GM12891 (cell line): ENCODE measurements at places on chromosomes 5 and 9.

GRCh38 chr5:143119291-143119769, 284.2 kb downstream of the NR3C1 start:
- DNase-seq: no peak

- no peak for DNase-seq
These were observed 104.8 kb upstream of the CD180 start for GRCh38 chr5:67301285-67301903.

- no peak for DNase-seq
These were observed 124.7 kb upstream of the VLDLR start for GRCh38 chr9:2496934-2497333.

DNA sequence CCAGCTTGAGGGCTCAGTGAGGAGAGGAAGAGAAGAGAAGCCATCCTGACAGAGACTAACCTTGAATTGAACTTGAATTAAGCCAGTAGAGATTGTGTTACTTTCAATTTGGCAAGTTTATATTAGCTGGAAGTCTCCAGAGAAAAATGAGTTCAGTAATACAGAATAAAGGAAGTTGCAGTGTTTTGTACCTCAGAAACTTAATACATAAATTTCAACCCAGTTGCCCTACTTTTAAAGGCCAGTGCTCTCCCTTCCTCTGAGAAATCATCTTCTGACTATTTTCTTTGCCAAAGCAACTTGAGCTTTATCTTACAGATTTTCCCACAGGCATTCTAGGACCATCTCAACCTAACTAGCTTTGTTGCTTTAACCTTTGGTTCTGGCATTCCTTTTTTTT, 231.0 kb upstream of the GAS1 start:
- DNase-seq: no peak

DNA sequence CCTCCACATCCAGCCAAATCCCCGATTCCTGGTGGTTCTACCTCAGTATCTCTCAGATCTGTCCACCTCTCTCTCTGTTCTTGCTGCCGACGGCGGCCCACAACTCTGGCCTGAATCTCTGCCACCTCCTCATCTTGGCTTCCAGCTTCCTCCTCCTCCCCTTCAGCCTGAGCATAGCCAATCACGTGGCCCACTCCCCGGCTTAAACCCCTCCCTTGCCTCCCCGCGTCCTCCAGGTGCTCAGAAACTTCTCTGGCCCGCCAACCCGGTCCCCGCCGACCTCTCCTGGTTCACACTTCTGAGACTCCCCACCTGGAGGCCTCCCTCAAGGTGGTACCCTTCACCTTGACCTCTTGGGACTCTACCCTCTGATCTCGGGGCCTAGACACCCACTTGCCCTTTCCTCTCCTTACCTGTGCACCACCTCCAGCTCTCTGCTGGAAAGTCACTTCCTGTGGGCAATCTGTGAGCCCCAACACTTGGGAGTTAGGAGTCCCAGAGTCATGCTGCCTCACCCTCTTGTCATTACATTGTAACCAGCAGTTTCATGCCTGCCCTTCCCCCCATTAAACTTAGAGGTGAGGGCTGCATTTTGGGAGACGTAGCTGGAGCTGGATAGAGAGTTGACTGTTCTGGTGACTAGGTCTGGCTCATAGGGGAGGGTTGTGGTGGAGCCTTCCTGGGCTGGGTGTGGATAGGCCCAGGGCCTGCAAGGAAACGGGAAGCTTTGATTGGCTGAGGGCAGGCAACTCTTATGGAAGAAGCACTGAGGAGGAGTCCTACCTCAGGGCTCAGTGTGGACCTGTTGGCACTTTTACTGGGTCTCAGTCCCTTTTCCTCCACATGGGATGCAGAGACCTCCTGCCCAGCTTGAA, 4.5 kb upstream of the SET start:
- no peak for DNase-seq

- no peak for DNase-seq
These were observed 627.7 kb downstream of the CCDC171 start for GRCh38 chr9:16180546-16180945.

- DNase-seq: no peak
These were observed 360.1 kb upstream of the C9orf72 start for GRCh38 chr9:27933210-27934025.

DNA sequence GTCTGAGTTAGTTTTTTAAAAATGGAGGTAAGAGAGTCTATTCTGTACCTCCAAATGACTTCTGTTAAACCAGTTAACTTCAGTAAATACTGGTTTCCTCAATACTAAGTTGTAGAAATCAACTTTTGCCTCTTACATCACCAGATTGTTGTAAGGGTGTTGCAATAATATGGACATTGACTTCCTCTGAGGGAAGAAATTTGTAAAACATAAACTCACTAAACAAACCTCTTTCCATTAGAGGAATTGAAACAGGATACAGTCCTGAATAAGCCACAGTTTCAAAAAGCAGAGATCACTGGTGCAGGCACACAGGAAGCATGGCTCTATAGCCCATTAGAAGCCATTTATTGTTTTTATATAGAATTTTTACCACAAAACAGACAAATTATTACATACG, 32.7 kb upstream of the SLCO6A1 start:
- DNase-seq: no peak

DNA sequence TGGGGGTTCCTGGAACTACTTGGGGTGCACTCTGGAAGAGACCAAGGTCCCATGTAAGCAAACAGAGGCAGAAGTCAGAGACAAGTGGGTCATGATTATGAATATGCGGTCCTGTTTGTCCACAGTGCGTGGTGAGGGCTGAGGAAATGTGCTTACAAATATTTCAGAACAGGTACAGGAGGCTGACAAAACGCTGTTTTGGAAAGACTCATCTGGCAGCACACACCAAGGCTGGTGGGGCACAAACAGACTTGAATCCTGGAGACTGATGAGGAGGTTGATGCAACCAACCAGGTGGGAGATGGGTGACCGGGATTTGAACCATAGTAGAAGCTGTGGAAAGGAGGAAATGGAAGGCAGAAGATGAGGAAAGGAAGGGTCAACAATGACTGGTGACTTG, 83.8 kb downstream of the ADRB2 start:
- no peak for DNase-seq

DNA sequence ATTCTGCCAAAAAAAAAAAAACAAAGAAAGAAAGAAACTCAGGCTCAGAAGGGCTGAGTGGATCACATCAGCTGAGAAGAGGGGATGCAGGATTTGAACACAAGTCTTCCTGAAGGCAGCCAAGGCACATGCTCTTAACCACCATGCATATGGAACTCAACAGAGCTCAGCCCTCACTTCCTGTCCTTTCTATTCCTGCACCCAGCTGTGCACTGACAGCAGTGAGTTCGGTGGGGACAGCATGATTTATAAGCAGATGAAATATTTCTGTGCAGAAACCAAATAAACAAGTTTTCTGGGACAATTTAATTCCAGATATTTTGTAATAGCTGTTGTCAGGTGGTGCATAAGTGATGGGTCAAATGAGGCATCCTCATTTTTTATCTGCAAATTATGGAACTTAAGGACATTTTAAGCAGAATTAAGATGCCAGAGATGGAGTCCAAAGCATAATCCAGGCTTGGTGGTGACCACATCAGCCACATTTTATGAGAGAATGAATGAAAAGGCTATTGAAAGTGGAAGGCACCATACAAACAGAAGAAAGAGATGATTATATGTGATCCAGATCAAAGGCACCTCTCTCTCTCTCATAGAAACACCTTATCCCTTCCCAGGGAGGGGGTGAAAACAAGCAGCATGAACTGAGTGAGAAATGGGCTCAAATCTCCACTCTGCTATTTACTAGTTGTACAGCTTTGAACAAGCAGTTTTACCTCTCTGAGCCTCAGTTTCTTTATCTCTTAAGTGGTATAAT, 303.6 kb upstream of the MSX2 start:
- no peak for DNase-seq

- DNase-seq: no peak
These were observed 17.9 kb downstream of the STRBP start for GRCh38 chr9:123250504-123250903.

GRCh38 chr9:134193912-134194535, 29.7 kb upstream of the RNU6ATAC start:
- no peak for DNase-seq

GRCh38 chr9:136784249-136784996, 6.7 kb upstream of the TMEM141 start:
- no peak for DNase-seq

DNA sequence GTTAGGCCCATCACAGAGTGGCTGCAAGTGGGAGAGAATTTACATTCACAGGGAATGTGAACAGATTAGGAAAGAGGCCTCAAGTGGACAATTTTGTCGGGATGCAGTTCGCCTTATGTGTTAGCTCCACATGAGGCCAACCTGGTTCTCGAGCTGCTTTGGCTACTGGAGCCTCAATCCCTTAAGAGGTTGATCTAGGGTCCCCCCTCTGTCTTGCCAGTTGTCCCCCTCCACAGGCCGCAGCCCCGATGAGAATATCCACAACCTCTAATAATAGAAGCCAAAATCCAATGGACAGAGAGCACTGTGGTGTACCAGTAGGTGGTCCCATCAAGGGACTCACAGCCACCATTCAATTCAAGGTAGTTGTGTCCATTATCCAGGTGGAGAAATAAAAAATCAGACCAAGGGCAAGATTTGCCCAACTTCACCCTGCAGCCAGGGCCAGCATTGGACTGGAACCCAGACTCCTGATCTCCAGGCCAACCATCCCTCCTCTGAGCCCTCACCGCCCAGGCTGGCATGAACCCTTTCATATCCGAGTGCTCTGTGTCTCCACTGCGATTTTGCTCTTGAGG, 1.7 kb upstream of the COL15A1 start:
- DNase-seq: no peak

- DNase-seq: no peak
These were observed 11.2 kb downstream of the CTNNAL1 start for GRCh38 chr9:109002141-109002540.

- DNase-seq: no peak
These were observed 89.9 kb downstream of the SEMA5A start for GRCh38 chr5:9455826-9456434.

DNA sequence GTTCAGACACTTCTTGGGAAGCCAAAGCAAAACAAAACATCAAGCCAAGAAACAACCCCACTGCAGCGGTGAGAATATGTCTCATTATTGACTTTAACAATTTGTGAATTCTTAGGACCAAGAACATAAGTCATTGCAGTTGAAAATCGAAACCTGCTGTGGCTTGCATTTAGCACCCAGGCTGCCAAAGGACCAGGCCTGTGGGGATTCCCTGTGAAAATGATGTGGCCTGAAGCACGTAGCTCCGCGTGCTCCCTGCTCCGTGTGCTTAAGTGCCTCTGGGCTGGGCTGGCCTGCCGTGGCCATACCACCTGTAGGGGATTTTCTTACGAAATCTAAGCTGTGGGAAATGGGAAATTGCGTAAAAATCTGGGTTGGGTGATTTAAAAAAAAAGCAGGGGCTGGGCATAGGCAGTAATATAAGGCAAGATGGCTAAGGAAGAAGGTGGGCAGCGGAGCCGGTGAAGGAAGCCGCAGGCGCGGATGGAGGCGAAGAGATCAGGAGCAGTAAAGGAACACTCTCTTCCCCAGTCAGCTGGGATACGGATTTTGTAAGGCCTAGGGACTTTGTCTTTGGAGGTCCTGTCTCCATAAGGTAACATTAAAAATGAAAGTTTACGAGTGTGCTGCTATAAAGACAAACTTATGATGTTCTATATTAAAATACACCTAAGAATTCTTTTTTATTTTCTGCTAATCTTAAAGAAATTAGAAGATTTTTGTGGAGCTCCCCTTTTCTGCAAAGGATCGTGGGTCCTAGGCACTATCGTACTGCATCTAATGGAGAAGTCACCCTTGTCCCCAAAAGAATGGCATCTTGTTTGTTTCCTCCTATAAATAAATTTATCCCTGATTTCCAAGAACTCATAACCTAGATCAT, 189.6 kb upstream of the SEMA6A start:
- DNase-seq: no peak

GRCh38 chr5:32984851-32985610, 273.9 kb downstream of the NPR3 start:
- DNase-seq: no peak

DNA sequence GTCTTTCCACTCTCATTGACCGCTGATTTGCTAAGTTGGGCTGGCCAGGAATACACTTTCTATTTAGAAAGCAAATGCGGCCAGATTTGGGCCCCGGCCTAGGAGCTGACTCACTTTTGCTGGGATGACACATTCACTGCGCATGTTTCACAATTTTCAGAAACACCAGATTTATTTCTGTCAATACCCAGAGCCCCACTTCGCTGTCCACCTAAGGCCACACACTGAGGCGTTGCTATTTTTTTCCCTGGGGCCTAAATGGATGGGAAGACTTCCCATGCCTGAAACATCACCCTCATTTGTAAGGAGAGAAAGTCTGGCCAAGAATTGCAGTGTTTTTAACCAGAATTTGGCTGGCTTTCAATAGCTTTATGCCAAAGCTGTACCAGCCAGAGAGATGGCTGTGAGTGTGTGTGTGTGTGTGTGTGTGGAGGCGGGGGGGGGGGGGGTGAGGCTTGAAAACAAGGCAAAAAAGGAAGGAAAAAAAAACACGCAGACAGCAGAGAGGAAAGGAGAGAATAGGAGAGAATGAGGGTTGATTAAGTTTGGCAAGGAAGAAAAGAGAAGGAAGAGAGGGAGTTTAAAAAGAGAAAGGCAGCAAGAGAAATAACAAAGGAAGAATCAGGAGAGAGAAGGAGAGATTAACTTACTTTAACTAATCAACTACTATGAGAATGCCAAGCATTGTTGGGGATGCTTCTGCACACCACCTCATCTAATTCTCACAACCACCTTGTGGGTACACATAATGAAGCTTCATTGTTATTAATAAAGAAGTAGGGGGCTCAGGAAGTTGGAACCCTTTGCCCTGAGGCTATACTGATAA, 261.4 kb upstream of the KLF4 start:
- no peak for DNase-seq

- no peak for DNase-seq
These were observed 58.8 kb downstream of the MEF2C start for GRCh38 chr5:88824141-88824540.

DNA sequence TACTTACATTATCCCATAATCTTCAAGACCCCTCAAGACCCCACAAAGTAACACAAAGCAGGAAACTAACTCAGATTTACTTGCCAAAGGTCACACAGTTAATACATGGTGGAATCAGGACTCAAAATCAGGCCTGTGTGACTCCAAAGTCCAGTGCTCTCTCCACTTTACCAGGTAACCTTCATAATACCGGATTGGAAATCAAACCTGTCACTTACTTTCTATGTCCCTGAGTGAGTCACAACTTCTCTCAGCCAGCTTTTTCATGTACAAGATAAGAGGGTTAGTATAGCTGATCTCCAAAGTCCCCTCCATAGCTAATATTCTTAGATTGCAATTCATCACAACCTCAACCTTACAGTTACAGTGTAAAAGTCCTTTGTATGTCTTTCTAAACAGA, 17.1 kb downstream of the STRBP start:
- no peak for DNase-seq
